ENCODE measurements at places on chromosomes 2 and 18.

DNA sequence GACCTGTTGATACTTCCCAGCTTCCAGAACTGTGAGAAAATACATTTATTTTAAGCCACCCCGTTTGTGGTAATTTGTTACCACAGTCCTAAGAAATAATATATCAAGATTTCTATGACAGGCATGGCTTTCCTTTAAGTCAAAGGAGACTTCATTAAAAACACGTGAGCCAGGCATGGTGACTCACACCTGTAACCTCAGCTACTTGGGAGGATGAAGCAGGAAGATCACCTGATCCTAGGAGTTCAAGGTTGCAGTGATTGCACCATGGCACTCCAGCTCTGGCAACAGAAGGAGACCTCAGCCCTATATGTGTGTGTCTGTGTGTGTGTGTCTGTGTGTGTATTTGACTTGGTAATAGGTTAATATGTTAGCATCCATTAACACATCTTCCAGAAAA is 69.8 kb upstream of the SCN7A start:
- no peak for DNase-seq

DNA sequence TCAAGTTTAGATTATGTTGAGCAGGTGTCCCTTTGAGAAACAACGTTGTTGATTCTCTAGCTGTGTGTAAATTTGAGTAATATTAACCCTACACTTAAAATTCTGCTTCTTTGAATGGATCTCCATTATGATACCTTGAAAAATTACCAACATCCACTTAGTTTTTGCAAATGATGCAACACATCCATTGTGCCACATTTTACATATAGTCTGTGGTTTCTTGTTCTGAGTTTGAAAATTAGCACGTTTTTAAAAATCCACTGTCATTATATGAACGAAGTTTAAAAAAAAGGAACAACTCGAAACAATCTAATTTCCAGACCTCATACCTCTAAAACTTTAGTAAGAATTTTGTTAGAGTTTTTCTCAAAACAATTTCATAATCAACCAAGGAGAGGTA is 37.7 kb downstream of the PIK3C3 start:
- no peak for DNase-seq

DNA sequence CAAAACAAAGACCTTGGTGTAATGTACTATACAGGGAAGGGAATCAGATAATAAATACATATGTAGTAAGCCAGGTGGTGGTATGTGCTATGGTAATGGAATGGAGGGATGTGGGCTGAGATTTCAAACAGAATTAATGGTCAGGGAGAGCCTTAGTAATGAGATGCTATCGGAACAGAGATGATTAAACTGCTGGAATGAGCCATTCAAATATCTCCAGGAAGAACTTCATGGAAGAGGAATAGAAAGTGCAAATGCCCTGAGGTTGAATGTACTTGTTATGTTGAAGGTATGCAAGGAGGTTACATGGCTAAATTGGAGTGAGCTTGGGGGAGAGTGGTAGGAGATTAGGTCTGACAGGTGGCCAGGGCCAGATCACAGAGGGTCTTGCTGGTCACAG is 5.1 kb downstream of the SERPINB11 start:
- DNase-seq: no peak

GRCh38 chr18:32160547-32160946 is 29.3 kb upstream of the MEP1B start:
- DNase-seq: no peak

DNA sequence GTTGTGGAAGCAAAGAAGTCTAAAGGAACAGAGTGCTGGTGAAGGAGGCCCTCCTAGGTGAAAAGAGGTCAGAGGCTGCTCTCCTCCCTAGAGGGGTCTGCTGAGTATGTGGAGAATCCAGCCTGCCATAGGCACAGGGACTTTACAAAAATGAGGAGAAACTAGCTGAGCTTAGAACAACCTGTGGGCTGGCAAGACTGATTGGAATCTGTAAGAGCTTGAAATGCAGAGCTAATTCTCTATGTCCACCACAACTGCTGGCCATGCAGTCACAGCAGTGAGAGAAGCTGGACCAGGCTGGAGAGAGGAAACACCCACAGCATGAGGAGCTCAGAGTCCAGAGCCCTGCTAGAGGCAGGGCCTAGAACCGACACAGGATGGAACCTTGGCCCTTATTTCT is 251.0 kb upstream of the MGAT5 start:
- no peak for DNase-seq

- no peak for DNase-seq
Observed at GRCh38 chr18:3624546-3624934, 174.6 kb downstream of the TGIF1 start.

DNA sequence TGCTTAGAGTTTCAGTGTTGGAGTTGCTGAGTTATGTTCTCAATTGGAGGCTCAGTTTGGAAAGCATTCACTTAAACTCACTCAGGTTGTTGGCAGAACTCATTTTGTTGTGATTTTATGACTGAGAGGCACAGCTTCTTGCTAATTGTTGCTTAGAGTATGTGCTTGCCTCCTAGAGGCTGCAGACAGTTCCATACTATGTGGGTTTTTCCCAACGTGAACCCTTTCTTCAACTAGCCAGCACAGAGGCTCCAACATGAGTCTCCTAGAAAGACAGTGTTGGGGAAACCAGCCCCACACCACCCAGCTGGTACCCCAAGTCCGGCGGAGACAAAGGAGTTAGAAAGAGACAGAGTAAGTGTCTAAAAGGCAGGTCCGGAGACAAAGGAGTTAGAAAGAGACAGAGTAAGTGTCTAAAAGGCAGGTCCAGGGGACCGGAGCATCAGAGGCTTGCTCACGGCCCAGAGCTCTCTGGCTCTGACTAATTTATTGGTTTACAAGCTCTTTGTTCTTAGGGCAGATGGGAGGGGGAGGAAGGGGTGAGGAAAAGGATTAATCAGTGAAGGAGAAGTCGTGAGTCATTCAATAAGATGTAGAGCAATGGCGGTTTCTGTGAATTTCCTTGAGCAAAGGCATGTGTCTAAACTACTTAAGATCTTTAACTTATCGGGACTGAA is 999.7 kb upstream of the LRRTM1 start:
- no peak for DNase-seq

DNA sequence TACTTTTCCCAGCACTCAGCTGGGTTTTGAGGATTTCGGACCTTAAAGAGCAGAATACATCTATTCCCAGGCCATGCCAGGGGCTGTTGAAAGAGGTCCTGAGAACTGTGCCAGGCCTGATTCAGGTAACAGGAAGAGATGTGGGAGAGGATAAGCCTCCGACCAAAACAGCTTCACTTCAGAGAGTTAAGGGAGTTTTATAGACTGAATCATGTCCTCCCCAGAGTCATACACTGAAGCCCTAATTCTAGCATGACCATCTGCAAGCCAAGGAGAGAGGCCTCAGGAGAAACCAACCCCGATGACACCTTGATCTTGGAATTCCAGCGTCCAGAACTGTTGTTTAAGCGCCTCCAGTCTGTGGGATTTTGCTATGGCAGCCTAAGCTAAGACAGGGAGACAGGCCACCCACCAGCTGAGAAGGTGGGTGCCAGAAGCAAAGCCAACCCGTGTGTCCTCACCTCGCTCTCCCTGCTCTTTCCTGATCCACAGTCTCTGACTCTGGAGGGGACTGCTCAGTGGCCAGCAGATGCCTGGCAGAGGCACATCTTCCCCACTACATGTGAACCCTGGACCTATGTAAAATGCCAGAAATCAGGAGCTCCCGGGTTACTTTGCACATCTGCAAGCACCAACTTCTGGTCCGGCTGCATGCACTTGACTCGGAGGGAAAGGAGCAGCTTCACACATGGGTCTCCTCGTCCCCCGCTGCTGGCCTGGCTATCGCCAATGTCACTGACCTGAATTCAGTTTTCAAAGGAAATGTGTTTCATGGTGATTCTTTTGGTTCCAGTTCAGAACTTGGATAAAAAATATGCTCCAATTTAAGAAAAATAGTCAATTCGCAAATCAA is 116.8 kb upstream of the EPC2 start:
- no peak for DNase-seq

DNA sequence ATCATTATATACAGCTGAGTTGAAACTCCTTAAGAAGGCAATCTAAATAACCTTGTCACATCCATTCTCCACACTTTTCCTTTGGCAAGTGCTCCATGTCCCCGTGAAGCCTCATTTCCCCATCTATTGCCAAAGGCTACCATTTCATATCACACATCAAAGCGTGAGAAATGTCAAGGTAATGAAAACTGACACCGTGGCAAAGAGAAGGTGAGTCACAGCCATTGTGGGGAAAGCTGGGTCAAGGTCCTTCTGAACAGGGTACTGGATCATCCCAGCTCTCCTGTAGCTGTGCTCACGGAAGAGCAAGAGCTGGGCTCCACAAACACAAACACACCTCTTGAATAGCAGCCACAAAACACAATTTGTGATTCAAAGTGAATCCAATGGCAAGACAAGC is 58.2 kb upstream of the REG3G start:
- DNase-seq: no peak

GRCh38 chr2:122056853-122057252 is 301.4 kb downstream of the TSN start:
- no peak for DNase-seq

- no peak for DNase-seq
Observed at GRCh38 chr18:1505856-1506255, 601.2 kb downstream of the ADCYAP1 start.

DNA sequence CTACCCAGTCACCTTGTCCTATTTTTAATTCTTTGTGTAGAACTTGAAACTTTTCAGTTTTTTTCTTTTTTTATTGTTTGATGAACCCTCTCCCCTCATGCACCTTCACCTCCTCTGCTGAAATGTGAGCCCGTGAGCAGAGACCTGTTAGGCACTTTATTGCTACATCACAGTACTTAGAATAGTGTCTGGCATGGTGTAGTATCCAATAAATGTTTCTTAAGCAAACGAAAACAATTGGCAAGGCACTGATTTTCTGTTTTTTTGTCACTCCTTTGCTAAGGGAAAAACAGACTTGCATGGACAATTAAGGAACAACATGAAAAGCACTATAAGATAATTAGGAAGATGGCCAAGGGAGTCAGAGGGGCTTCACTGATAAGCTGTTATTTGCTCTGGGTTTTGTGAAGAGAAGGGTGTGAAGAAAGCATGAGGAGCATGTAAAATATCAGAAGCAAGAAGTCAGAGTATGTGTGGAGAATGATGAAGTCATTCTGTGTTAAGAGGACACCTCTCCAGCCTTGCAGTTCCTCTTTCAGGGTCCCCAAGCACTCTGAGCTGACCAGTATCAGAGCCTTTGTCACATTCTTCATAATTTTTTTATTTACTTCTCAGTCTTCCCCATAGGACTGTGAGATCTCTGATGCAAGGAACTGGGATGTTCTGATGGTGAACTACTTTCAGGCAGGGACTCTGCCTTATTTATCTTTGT is 99.7 kb upstream of the CAVIN2 start:
- no peak for DNase-seq

GRCh38 chr2:169001116-169001815 is 29.9 kb downstream of the ABCB11 start:
- DNase-seq: no peak

DNA sequence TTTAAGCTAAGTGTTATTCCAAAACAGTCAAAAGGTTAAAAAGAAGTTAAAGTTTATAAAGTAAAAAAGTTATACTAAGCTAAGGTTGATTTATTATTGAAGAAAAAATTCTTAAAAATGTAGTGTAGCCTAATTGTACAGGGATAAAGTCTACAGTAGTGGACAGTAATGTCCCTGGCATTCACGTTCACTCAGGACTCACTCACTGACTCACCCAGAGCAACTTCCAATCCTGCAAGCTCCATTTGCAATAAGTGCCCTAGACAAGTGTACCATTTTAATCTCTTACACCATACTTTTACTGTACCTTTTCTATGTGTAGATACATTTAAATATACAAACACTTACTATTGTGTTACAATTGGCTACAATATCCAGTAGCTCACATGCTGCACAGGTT is 86.1 kb downstream of the CACNB4 start:
- no peak for DNase-seq

DNA sequence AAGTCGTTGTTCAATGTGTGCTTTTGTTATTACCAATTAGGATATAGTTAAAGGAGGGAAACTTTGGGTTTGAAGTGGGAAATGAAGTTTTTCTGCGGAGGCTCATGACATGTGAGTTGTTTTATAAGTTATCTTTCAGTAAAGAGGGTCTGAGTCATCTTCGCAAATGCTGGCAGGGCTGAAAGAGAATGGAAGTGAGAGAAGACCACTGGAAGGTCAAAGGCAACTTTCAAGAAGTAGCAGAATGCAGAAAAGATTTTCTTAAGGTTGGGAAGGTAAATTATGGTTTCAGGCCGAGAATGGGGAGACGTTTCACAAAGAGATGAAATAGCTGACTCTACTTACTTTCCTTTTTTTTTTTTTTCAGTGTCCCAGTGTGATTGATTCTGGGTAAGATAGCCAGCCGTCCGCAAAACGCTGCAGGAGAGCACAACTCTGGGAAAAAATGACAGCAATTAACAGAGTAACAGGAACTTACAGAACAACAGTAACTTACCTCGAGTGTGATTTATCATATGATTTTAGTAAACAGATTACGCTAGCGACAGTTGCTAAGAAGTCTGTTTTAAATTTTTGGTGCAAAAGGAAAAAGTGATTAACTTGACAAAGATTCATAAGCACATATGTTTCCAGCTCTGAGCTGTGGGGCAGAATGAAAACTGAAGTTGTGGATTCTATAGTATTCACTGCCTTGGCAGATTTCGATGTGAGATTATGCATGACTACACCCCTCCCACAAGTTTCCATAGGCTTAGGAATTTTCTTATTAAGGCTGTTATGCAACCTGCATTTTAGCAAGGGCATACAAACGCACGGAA is 46.8 kb upstream of the ACTR3 start:
- DNase-seq: no peak

GRCh38 chr2:51919395-51919794 is 887.5 kb upstream of the NRXN1 start:
- no peak for DNase-seq

DNA sequence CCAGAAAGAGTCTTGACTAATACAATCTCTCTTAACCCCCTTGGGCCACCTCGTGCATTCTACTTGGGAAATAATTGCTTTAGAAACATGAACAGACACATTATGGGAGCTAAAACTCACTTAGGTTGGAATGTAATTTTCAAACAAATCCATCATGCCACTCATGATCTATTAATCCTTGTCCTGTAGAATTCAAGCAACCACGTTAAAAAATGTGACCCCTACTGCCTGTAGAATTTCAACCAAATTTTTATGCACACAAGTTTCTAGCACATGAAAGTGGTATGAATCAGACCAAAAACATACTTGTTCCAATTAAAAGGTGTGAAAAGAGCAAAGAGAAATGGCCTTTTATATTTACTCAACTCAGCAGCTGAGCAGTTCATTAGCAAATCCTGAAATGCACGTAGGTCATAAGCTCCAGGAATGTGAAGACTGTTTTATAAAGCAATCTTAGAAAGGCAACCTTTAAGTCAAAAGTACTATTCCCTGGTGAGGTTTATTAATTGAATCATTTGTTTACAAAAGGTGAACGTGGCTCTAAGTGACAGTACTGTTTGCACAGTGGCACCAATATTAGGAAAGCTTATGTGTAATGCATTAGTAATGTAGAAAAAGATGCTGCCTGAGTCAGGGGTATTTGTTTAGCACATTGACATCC is 459.4 kb upstream of the UBE2E3 start:
- DNase-seq: no peak

- DNase-seq: no peak
Observed at GRCh38 chr2:53770264-53770663, 2.7 kb downstream of the CHAC2 start.

- no peak for DNase-seq
Observed at GRCh38 chr2:237699870-237700511, 72.6 kb downstream of the LRRFIP1 start.

- DNase-seq: no peak
Observed at GRCh38 chr2:197300139-197300538, 10.4 kb downstream of the ANKRD44 start.

- DNase-seq: no peak
Observed at GRCh38 chr2:148968776-148969319, 69.7 kb upstream of the LYPD6B start.
